ENCODE measurements at places on chromosomes 4 and X.

GRCh38 chr4:10458177-10458576, 951 bp upstream of the ZNF518B start:
- DNase-seq, result no peak

DNA sequence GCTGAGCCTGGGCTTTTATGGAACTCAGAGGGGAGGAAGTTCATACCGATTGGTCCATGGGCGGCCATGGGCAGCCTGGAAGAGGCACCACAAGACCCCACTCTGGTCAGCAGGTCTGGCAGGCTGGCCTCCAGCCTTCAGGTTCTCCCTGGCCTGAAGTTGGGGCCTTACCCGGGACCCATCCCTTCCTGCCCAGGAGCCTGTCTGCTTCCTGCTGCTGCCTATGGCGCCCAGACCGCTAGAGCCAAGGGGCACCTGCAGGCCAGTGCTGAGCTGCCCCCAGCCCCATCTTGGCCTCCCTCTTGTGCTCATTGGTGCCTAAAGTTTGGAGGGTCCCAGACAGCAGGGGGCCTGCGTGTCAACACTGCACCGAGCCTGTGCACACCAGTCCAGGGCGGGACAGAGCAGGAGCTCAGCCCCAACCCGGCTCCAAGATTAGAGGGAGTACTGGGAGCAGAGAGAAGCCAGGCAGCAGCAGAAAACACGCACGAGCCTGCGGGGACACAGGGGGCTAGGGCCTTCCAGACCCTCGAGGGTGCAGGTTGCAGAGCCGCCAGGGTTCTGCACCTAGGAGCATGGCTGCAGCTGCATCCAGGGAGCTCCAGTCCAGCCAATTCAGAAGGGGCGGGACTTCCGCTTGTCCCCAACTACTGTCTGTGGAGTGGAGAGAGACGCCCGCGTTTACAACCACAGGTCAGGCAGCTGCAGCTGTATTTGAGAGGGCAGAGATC, 30.7 kb upstream of the ZNF280C start:
- DNase-seq, result no peak

DNA sequence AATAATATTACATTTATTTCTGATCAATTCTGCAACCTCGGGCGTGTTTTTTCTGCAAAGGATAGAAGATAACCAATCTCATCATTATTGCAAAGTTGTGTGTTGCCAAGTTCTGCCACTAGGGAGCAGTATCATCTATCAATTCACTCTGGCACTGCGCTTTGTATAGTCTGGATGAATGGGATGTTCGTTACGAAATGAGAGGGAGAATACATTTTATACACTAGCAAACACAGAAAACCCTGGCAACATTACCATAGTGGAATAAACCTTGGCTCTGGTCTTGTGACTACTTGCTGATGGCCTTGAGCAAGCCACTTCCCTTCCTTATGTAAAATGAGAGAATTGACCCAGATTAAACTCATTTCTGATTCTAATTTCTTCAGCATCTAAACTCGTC, 97.5 kb upstream of the ZNF518B start:
- no peak for DNase-seq

DNA sequence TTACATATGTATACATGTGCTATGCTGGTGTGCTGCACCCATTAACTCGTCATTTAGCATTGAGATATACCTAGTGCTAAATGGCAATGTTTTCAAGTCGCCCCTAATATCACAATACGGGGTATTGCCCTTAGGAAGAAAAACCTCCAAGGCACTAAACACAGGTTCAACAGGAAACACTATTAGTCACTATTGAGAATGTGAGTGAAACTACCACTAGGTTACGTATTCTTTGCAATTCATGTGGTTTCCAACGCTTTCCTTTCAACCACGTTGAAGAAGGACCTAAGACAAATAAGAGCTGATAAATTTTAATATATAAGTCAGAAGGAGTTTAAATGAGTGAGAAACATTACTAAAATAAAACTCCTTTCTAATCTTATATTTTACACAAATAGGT, 134.7 kb upstream of the SPANXN4 start:
- DNase-seq, result no peak

Data from upper lobe of left lung (tissue), 6 donors.